ENCODE measurements at places on chromosomes 1 and 21.

DNA sequence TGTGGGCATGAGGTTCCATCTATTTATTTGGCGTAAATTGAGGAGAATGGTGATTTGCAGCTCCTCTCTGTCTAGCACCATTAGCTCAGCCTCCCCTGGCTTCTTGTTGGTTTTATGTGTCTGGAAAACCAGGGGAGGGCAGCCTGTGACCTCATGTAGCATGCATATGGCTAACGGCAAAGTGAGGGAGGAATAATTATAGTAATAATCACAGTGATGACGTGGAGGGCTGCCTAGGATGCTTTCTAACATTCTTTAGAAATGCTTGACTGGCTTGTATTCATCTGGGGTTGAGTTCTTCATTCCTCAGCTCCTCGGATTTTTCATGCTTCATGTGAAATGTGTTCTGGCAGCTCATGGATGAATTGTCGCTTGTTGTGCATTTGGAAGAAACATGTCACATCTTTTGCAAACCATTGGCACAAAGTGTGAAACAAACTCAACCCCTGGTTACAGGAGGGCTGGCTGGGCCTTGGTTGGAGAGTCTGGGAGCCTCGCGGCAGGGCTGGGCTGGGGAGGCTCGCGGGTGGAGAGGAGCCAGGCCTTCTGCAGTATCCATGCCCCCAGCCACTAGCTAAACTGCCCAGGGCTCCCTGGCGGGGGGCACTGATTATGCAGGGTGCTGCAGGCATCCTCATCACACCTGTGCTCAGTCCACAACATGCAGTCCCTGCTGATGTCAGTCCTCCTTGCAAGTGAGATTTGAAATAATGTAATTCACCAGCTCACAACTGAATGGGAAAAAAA is 149.6 kb downstream of the DISC1 start:
- DNase-seq: no peak

- peak; percentile 32 for DNase-seq
Observed at GRCh38 chr1:180252638-180253536, 22.8 kb downstream of the LHX4 start.

GRCh38 chr1:65250826-65251225 is 58.5 kb upstream of the DNAJC6 start:
- no peak for DNase-seq

DNA sequence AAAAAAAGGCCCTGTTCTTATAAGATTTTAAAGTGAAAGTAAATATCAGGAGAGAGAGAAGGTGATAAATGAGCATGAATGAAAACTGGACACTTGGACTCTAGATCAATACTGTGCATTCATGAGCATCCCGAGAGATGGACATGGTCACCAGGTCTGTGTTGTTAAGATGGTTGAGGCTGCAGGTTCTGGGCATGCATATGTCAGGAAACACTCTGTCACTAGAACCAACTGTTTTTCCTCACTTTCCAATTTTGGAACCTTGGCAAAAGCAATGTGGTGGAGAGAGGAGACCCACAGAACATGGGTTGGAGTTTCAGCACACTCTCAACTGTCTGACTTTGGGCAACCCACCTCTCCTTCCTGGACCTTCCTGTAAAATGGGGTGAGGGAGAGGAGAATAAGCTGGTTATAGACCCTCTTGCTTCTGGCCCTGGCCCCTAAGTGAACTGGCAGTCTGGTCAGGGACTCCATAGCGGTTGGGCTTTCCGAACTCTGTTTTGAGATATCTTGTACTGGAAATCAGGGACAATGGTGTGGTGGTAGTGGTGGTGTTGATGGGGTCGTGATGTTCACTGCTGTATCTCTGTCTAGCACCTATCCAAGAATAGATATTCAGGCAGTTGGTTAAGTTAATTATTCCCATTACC is 4.2 kb downstream of the MAN1C1 start:
- DNase-seq: no peak

- no peak for DNase-seq
Observed at GRCh38 chr1:62823556-62823955, 39.6 kb downstream of the ATG4C start.

DNA sequence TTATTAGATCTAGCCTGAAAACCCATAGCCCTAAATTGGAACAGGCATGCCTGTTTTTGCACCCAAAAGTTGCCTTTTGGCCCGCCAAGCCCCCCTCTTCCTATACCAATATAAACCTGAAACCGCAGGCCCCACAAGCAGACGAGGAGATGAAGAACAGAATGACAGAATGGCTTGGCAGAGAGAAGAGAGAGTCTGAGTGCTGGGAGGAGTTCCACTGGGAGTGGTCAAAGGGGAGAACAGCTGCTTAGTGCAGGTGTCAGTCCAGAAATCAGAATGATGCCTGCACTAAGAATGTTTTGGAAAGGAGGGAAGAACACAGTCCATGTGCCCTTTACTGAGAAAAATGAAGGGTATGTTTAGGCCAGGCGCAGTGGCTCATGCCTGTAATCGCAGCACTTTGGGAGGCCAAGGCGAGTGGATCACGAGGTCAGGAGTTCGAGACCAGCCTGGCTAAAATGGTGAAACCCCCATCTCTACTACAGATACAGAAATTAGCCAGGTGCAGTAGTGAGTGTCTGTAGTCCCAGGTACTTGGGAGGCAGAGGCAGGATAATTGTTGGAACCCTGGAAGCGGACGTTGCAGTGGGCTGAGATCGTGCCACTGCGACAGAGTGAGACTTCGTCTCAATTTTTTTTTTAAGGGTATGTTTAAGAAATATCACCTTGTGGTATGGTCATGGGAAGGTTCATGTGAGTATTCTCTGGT is 9.4 kb downstream of the DYRK1A start:
- no peak for DNase-seq

GRCh38 chr1:28855469-28855951 is 43.5 kb downstream of the OPRD1 start:
- no peak for DNase-seq

GRCh38 chr1:81594206-81594605 is 206.5 kb upstream of the ADGRL2 start:
- DNase-seq: no peak

- DNase-seq: no peak
Observed at GRCh38 chr1:186792870-186793581, 35.7 kb upstream of the PLA2G4A start.

DNA sequence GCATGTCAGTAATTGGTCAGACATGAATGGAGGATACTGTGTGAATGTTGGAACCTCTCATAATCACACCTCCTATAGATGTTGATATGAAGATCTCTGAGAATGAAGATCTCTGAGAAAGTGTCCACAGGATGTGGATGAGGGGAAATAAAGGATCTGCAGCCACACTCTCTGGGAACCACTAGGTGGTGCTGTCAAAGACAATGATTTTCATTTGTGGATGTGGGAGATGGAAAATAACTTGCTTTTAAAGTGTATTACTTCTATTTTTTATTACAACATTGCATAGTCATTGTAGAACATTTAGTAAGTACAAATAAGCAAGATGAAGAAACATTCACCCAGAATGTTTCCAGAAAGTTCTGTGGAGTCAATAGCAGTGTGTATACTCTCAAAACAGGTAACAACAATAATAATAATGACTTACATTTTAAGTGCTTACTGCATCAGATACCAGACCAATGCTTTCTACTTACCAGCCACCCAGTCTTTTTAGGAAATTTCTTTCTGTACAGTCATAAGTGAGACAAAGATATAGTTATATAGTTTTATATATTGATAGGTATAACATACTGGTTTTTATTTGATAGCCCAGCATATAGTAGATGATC is 128.2 kb downstream of the ATG4C start:
- no peak for DNase-seq

GRCh38 chr1:43990271-43991199 is 864 bp upstream of the CCDC24 start:
- no peak for DNase-seq

DNA sequence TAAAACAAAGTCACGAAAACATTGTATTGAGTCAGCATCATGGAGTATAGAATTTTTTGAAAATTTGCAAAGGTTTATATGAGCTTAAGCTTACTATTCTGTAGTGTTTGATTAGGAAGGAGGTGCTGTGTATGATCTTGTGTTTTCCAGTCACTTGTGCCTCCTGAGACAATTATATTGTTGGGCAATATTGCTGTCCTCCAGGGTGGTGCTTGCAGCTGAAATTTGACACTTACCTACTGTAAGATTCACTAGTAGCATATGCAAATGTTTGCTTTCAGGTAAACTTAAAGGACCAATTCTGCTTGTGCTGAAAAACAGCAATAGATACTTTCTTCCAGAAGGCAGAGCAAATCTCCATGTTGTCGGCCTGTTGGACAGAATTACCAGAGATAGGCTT is 268.0 kb downstream of the TGFB2 start:
- no peak for DNase-seq

DNA sequence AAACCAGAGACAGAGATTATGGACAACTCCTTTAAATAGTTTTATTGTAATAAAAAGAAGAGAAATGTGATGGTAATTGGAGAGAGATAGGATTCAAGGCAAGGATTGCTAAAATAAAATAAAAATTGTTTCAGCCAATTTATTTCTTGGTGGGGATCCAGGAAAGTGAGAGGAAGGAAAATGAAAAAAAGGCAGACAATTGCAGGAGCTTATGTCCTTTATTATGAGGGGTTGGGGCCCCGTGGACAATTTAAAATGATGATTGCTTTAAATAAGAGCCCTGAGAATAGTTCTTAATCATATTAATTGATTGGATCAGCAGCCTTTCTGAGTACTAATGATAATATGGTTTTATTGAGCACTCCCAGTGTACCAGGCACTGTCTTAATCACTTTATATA is 40.2 kb downstream of the RGS2 start:
- DNase-seq: no peak

DNA sequence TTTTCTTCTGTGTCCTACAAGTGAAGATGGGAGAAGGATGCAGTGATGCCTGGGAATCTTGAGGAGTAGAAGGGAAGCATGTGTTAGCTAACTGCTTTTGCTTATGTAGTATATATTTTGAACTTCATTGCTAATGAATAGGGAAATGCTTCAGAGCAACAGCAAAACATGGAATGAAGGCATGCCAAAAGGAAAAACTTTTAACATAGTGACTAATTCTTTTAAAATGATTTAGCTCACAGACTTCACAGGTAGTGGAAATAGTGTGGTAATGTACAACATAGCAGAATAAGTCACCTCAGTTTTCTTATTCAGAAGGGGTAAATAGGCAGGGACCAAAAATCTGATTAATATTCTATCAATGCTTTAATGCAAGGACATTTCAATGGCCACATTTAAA is 95.5 kb downstream of the LYPLAL1 start:
- DNase-seq: no peak

- peak; percentile 77 for DNase-seq
Observed at GRCh38 chr1:113871597-113872113, at the start of gene PTPN22. Gene PTPN22, minus strand, starts transcription at chr1:113871712.

- DNase-seq: no peak
Observed at GRCh38 chr21:38988509-38989378, 183.0 kb downstream of the ETS2 start.

- no peak for DNase-seq
Observed at GRCh38 chr1:72097851-72098570, 184.3 kb downstream of the NEGR1 start.

DNA sequence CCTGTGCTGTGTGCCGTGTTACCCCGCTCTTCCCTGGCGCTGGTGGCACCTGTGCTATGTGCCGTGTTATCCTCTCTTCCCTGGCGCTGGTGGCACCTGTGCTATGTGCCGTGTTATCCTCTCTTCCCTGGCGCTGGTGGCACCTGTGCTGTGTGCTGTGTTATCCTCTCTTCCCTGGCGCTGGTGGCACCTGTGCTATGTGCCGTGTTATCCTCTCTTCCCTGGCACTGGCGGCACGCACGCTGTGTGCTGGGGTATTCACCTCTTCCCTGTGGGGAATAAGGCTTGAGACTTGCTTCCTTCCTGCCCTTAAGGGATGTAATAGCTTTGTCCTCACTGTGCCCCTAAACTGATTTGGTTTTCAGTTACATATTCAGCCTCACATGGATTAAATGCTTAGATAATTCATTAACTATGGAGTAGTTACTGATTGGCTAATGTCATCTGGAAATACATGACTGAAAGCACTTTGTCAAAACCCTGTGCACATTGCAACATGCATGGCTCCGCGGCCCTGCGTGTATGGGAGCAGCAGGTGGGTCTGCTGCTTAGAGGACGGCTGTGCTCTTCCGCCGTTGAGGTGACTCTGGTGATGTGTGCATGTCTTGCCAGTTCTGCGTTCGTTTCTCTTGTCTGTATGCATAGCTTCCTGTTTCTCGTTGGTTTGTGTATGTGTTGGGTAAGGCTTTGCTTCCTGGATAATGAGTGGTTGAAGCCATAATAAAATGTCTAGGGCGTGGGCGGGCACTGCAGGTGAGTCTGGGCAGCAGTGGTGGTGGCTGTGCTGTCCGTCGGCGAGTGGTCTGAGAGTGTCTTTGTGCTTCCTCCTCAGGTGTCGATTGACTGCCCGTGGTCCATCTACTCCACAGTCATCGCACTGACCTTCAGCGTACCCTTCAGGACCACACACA is 17.9 kb upstream of the PWP2 start:
- no peak for DNase-seq

DNA sequence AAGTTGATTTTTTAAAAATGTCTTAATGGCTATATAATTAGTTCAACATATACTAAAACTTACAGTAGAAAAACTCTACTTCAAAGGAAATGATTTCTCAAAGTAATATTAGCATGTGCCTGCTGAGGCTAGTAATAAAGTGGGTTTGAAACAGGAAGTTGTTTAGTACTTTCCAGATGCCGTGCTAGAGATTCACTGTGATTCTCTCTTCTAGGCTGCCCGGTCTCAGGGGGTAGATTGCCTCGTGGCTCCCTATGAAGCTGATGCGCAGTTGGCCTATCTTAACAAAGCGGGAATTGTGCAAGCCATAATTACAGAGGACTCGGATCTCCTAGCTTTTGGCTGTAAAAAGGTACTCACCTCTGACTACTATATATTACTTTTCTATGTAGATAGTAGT is 9.1 kb downstream of the EXO1 start:
- no peak for DNase-seq

DNA sequence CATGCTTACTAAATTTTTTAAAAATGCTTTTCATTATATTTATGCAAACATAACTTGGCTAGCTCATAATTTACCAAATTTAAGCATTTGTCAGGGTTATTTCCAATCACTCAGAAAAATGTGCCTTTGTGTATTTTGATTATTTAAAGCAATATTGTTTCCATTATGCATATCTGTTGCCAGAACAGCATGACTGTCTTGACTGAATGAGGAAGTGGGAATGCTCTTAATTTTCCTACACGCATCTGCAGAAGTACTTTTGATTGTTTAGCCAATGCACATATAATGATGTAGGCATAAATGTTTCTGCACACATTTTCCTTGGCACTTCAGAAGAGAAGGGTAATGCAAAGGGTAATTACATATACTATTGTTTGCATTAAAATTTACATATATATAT is 92.5 kb upstream of the ADGRL2 start:
- no peak for DNase-seq

All from SIG-M5 (cell line).